ENCODE measurements at places on chromosomes 7 and 10.
A peak's percentile ranks its signal among the peaks of the same experiment; 100 is the strongest.

DNA sequence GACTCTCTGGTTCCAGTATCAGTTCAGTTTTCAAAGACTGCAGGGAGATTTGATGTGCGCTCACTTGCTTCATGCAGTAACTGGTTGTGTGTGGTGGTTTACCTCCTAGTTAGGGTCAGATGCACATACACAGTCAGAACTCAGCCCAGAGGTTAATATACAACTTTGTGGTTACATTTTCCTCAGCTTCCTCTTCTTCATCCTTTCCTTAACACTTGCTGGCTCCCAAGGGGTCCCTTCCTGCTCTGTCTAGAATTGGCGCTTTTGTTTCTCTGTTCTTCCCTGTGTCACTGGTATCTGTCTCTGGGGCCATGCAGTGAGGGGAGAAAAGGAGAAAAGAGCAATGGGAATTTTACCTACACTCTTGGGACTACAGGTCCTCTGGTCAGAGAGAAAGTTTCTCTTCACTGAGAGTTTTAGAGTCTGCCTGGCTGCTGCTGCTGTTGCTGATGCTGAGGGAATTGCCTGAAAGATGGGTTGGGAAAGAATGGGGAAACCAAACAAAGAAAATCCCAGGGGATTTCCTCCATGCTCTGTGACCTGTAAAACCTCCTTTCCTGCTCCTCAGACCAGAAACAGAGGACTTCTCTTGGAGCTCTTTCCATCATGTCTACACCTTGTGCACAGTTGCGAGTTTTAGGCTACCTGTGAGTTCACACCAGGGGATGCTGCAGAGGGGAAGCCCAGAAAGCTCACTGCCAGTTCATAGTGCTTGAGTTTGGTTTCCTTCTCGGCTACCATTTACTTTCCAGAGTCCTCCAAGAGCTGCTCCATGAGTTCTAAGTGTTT is 74.6 kb downstream of the WDFY4 start:
- DNase-seq = no peak

- no peak for DNase-seq
Observed at GRCh38 chr10:77139252-77140160, 498.1 kb downstream of the KCNMA1 start.

DNA sequence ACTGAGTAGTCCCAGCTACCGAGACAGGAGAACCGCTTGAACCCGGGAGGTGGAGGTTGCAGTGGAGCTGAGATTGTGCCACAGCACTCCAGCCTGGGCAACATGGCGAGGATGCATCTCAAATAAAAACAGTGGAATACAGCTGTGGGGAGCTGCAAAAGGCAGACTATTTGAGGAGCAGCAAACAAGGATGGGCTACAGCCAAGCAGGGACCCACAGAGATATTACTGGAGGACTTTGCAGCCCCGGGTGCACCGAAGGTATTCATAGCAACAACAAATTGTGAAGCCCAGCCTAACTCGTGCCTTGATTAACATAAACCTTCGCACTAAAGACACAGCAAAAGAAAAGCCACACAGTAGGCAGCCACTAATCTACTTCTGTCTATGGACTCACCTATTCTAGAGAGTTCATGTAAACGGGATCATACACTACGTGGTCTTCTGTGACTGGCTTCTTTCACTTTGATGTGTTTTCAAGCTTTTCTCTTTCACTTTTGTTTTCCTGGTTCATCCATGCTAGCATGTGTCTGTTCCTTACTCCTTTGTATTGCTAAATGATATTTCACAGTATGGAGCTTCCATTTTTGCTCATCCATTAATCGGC is 34.0 kb downstream of the PODXL start:
- DNase-seq = no peak

- DNase-seq = no peak
Observed at GRCh38 chr10:113713640-113713982, 33.9 kb downstream of the CASP7 start.

DNA sequence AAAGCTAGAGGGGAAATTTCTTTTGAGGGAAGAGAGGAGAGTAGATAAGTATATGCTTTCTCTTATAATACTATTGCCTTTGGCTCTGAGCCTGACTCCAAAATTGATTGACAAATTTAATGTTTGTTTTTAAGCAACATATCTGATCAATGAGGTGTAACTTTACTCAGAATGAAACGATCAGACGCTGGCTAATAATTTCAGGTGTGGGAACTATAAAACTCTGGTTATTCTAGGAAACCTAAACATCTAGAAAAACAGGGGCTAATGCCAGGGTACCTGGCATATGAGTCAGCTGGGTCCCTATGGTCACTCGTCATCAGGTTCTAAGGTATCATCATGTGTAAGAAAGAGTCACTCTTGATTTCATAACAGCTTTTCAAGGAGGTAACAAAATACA is 139.7 kb downstream of the ATE1 start:
- DNase-seq = no peak

- DNase-seq = peak; percentile 46
Observed at GRCh38 chr7:142866361-142867096, 11.7 kb downstream of the EPHB6 start.

DNA sequence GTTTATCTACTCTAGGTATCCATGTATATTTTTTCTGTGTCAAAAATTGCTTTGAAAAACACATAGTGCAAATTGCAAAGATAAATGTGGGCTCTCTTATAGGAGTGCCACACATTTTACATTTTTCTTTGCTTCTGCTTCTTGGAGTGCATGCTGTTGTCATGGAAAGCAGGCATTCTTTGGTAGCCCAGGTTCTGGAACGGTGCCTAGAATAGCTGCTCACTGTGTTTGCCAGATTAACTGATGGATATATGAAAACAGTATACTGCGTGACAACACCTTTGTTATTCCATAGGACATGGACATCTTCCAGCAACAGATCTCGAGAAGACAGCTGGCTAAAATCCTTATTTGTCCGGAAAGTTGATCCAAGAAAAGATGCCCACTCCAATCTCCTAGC is 13.4 kb downstream of the NIPSNAP2 start:
- DNase-seq = peak; percentile 53

GRCh38 chr10:89171996-89172395 is 35.1 kb downstream of the CH25H start:
- no peak for DNase-seq

GRCh38 chr7:16615228-16615627 is 30.3 kb downstream of the ANKMY2 start:
- DNase-seq = no peak

DNA sequence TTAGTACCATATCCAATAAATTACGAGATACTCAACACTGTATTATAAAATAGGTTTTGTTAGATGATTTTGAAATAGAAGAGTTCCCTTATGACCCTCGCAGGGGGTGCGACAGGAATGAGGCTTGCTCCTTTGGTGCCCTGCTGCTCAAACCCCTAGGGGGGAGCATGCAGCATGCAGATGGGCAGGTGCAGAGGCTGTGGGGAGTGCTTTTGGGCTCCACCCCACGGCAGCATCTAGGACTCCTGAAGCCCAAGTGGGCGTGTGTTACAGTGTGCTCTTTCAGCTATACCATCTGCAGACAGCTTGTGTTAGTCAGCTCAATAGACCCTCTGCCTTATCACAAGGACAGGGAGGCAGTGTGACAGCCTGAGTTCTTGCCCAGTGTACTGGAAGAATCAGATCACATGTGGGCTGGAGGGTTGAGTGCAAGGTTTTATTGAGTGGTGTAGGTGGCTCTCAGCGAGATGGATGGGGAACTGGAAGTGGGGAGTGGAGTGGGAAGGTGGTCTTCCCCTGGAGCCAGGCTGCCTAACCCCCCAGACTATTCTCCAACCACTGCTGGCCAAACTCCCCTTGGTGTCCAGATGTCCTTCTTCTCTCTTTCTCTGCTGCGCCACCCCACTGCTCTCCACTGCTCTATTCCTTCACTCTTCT is 3.1 kb upstream of the MRC1 start:
- DNase-seq = no peak

DNA sequence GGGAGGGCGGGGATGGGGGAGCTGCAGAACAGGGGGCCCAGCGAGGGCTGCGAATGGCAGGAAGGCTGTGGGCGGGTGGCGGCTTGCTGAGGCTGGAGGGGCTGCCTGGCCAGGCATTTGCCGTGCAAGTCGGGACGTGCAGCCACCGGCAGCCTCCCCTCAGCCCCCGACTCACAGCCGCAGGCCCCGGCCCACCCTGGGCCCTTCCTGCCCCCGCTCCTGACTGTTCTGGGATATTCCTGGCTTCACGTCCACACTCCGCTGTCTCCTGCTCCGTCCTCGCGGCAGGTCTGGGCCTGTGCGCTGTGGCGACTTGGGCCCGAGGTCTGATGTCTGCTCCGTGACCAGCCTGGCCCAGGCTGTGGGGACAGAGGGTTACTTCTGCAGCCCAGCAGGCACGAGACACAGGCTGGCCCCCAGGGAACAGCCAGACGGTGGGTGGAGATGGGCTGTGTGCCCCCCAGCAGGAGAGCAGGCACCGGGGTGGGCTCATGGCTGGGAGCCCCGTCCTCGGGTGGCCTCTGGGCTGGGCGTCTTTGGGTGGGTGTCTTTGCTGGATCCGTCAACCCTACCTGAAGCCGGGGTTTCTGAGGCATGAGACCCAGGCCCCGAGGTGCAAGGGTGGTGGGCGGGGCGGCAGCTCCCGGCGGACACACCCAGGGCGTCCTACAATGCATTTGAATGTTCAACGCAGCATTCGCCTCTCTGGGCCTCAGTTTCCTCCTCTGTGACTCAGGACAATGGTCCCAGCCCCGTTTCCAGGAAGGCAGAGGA is 86.5 kb downstream of the FOXL3 start:
- no peak for DNase-seq

- DNase-seq = no peak
Observed at GRCh38 chr7:8037151-8037550, 68.6 kb downstream of the GLCCI1 start.

GRCh38 chr10:52249850-52250395 is 64.2 kb upstream of the DKK1 start:
- no peak for DNase-seq

DNA sequence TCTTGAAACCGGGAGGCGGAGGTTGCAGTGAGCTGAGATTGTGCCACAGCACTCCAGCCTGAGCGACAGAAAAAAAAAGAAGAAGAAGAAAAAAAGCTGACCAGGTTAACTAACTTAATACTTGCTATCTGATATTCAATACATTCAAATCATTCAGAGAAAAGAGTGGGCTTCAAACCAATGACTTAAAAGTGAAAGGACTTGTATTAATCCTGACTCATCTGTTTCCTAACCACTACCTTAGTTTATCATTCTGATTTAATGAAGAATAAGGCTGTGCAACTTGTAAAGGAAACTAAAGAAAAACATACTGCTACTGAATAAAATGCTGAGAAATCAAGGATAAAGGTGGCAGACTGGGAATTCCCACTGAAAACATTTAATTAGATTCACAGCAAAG is 128.4 kb downstream of the NRBF2 start:
- DNase-seq = no peak

DNA sequence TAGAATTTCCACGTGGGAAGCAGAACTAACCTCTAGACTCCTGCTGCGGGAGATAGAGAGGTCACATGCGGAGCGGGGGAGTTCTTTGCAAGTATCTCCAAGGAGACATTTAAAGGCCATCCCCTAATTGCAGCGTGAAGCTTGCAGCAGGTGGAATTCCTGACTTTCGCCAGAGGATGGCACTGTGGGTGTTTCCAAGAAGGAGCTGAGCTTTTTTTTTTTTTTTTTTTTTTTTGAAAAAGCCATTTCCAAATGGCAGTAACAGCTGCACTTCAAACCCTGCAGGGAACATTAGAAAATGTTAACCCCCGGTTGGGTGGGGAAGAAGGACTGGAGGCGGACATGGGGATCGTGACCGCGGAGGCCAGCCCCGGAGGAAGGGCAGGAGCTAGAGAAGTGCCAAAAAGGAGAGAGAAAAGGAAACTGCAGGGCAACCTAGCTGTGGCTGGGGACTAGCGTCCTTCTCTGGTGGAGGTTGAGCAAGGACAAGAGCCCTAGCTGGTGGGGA is 487.7 kb downstream of the TYW1 start:
- DNase-seq = peak; percentile 54

Data from NCI-H1930 (cell line).